ENCODE measurements at places on chromosomes 7 and 10. TPM values are rescaled to one million over a fixed set of nuclear protein-coding genes. Genes with fewer than 3 reads are reported as not detected.

The KIF20B gene
- 4.4 TPM for total RNA-seq

The SLC18A3 gene
- not detected for total RNA-seq

The TCF7L2 gene
- total RNA-seq = 20.4 TPM

The KLLN gene
- total RNA-seq = 0.97 TPM

The PVRIG gene
- total RNA-seq = not detected

The ZNF467 gene
- 0.36 TPM for total RNA-seq

The ABCC2 gene
- total RNA-seq = 1.3 TPM

The CDNF gene
- 0.24 TPM for total RNA-seq

The RSPH10B2 gene
- total RNA-seq = under 0.01 TPM

The UPK3BL2 gene
- total RNA-seq = 4.2 TPM

The CAMK1D gene
- total RNA-seq = 1.6 TPM

The CPA2 gene
- not detected for total RNA-seq

The ATOH7 gene
- not detected for total RNA-seq

The INA gene
- total RNA-seq = 13.0 TPM

The ALOX5 gene
- not detected for total RNA-seq

The ENTPD7 gene
- total RNA-seq = 43.5 TPM

The ITGA8 gene
- total RNA-seq = 92.0 TPM

The ZNF804B gene
- total RNA-seq = not detected

The FRAT1 gene
- total RNA-seq = 1.9 TPM

The GBX1 gene
- not detected for total RNA-seq

The BLVRA gene
- 27.6 TPM for total RNA-seq

The SSC4D gene
- total RNA-seq = 0.32 TPM

The NPY4R2 gene
- 0.16 TPM for total RNA-seq

The CALHM3 gene
- total RNA-seq = not detected

The ADCYAP1R1 gene
- total RNA-seq = not detected

The ZYX gene
- total RNA-seq = 93.1 TPM

The RBM28 gene
- 25.3 TPM for total RNA-seq

The GSTO2 gene
- 0.85 TPM for total RNA-seq

The FXYD4 gene
- not detected for total RNA-seq

The DRGX gene
- total RNA-seq = not detected

The PROSER2 gene
- total RNA-seq = not detected

The PON1 gene
- total RNA-seq = not detected

The CLRN3 gene
- not detected for total RNA-seq

The COBL gene
- not detected for total RNA-seq

The GSTO1 gene
- 88.3 TPM for total RNA-seq

The ST8SIA6 gene
- total RNA-seq = not detected

Data from hair follicle dermal papilla cell (primary cell).